ENCODE measurements at places on chromosomes 12 and 14. TPM values are rescaled to one million over a fixed set of nuclear protein-coding genes. Genes with fewer than 3 reads are reported as not detected.

ASIC1 gene
- 1.6 TPM for total RNA-seq

- H3K36me3 ChIP-seq = no peaks in the 10 kb centered on the region
- H3K4me1 ChIP-seq = no peaks in the 10 kb centered on the region
- DNase-seq = no peak
- no peak overlapping the region for H3K4me3 ChIP-seq
- no peaks in the 10 kb centered on the region for H3K27me3 ChIP-seq
- no peak overlapping the region for H3K27ac ChIP-seq
Observed at GRCh38 chr14:31319701-31320100, 100.6 kb downstream of the HEATR5A start.

DNA sequence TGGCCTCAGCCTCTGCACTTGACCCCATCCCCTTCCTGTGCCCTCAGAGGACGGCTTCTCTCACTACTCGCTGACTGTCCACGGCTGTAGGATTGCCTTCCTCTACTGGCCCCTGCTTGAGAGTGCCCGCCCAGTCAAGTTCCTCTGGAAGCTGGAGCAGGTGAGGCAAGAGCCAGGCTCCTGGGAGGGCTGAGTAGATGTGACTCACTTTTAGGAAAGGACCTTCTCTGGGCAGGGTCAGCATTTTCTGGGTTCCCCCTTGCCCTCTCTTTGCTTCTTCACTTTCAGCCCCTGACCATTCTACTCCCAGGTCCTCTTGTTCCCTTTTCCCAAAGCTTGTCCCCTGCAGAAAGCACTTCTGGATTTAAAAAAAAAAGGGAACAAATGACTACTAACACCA, 7.7 kb downstream of the CLSTN3 start:
- H3K27me3 ChIP-seq = no peaks in the 10 kb centered on the region
- no peaks in the 10 kb centered on the region for H3K4me1 ChIP-seq
- no peak for DNase-seq
- no peaks in the 10 kb centered on the region for H3K36me3 ChIP-seq
- H3K4me3 ChIP-seq = no peak overlapping the region
- H3K27ac ChIP-seq = no peak overlapping the region

DNA sequence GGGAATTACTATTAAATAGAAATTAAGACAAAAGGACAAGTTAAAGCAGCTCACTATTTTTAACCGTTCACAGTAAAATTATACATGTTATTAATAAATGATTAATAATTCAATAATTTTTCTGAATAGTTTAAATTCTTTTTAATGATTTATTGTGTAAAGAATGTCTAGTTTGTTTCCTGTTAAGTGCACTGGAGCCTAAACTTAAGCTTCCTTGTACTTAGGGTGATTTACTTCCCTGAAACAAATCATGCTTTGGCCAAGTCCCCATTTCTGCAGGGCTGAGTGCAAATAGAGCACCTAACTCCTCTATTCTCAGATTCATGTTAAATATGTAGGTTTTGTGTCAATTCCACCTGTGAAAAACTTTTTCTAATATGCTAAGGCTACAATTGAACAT, 188.9 kb upstream of the PDZRN4 start:
- DNase-seq = no peak
- H3K4me1 ChIP-seq = no peaks in the 10 kb centered on the region
- H3K27ac ChIP-seq = no peak overlapping the region

DPY19L2 gene
- 10.8 TPM for total RNA-seq

GRCh38 chr14:103444837-103445524, 59.8 kb downstream of the MARK3 start:
- no peak overlapping the region for H3K4me3 ChIP-seq
- no peaks in the 10 kb centered on the region for H3K27me3 ChIP-seq
- peaks cover 29% of the 10 kb centered on the region for H3K4me1 ChIP-seq
- H3K27ac ChIP-seq = peak overlapping the region; percentile 78
- 0 out of 2 replicates have a peak, but pooled peaks cover 2% of the 10 kb centered on the region for H3K36me3 ChIP-seq

- H3K27ac ChIP-seq = no peak overlapping the region
- H3K27me3 ChIP-seq = 0 out of 2 replicates have a peak, but pooled peaks cover 2% of the 10 kb centered on the region
- H3K4me3 ChIP-seq = no peak overlapping the region
- no peaks in the 10 kb centered on the region for H3K36me3 ChIP-seq
- H3K4me1 ChIP-seq = peaks cover 18% of the 10 kb centered on the region
- DNase-seq = peak; percentile 55
Observed at GRCh38 chr14:95817271-95817670, 59.4 kb upstream of the TUNAR start.

- H3K27me3 ChIP-seq = no peaks in the 10 kb centered on the region
- no peak overlapping the region for H3K27ac ChIP-seq
- peak; percentile 66 for DNase-seq
- no peak overlapping the region for H3K4me3 ChIP-seq
- H3K4me1 ChIP-seq = peaks cover 20% of the 10 kb centered on the region
- H3K36me3 ChIP-seq = no peaks in the 10 kb centered on the region
Observed at GRCh38 chr14:22163051-22163450, 426.0 kb downstream of the DAD1 start.

- no peak overlapping the region for H3K4me3 ChIP-seq
- no peaks in the 10 kb centered on the region for H3K27me3 ChIP-seq
- DNase-seq = no peak
- H3K36me3 ChIP-seq = no peaks in the 10 kb centered on the region
Observed at GRCh38 chr14:69094481-69094880, 58.4 kb downstream of the DCAF5 start.

GRCh38 chr12:91980389-91980821, 165.2 kb downstream of the BTG1 start:
- no peak overlapping the region for H3K27ac ChIP-seq
- H3K27me3 ChIP-seq = no peaks in the 10 kb centered on the region
- no peak for DNase-seq
- H3K4me3 ChIP-seq = no peak overlapping the region
- 0 out of 2 replicates have a peak, but pooled peaks cover 12% of the 10 kb centered on the region for H3K4me1 ChIP-seq
- no peaks in the 10 kb centered on the region for H3K36me3 ChIP-seq

DNA sequence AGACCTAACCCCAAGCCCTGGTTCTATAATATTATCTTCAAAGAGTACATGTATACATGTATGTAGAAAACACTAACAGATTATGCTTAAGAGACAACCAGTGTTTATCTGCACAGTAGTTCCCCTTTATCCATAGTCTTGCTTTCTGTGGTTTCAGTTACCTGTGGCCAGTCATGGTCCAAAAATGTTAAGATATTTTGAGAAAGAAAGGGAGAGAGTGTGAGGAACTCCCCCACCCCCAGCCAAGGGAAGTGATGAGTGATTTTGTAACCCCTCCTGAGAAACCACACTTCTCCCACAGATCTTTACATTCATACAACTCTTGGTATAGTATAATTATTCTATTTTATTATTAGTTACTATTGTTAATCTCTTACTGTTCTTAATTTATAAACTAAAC, 77.3 kb upstream of the CNTN1 start:
- H3K27ac ChIP-seq = no peak overlapping the region
- H3K4me1 ChIP-seq = no peaks in the 10 kb centered on the region
- DNase-seq = no peak
- no peaks in the 10 kb centered on the region for H3K36me3 ChIP-seq

KRT82 gene
- total RNA-seq = not detected

GRCh38 chr14:76862546-76863282, 36.5 kb downstream of the LRRC74A start:
- H3K36me3 ChIP-seq = no peaks in the 10 kb centered on the region
- H3K27ac ChIP-seq = no peak overlapping the region
- H3K4me1 ChIP-seq = peaks cover 15% of the 10 kb centered on the region
- no peak for DNase-seq
- H3K27me3 ChIP-seq = no peaks in the 10 kb centered on the region

DNA sequence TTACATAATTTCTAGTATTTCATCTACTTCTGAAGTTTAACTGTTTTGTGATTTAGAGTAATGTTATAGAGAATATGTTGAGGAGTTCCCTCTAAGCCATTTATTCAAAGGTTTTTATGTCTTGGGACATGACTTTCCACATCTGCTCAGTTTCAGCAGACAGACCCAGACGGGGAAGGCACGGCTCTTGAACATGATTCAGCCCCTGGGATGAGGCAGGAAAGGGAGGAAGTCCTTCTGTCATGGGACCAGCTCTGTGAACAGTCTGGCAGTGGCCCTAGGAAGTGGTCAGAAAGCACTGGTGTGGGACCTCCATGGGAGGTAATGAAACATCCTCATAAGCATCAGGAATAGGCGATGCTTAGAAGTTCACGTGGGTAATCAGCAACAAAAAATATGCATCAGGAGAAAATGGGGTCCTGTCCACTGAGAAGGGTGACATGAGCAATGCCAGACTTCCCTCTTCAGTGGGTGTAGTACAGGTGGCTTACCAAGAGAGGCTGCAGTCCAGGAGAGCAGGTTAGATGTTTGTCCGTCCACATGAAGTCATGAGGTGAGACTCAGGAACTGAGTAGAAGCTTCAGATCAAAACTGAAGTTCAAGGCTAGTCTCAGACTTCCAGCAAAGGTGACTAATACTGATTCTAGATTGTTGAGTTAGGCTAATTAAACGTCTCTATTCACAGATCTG, 248.5 kb downstream of the IPO8 start:
- no peak for DNase-seq
- H3K27me3 ChIP-seq = no peaks in the 10 kb centered on the region
- H3K4me3 ChIP-seq = no peak overlapping the region
- no peak overlapping the region for H3K27ac ChIP-seq
- no peaks in the 10 kb centered on the region for H3K36me3 ChIP-seq
- H3K4me1 ChIP-seq = no peaks in the 10 kb centered on the region

DNA sequence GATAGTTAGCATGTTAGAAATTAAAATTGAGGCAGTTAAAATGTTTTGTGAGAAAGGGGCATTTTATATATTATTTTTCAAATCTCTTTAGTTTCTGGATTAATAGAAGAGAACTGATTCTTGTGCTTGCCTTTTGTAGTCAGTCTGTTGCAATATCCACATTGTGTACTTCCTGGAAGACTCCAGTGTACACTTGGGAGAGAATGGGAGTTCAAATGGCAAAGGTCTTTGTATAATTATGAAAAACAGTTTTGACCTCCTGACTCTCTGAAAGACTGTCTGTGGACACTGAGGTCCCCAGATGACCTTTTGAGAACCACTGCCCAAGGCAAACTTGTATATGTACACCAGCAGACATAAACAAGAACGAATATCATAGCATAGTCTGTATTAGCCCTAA, 12.1 kb downstream of the E2F7 start:
- no peak overlapping the region for H3K4me3 ChIP-seq
- DNase-seq = no peak
- H3K27ac ChIP-seq = no peak overlapping the region

DNA sequence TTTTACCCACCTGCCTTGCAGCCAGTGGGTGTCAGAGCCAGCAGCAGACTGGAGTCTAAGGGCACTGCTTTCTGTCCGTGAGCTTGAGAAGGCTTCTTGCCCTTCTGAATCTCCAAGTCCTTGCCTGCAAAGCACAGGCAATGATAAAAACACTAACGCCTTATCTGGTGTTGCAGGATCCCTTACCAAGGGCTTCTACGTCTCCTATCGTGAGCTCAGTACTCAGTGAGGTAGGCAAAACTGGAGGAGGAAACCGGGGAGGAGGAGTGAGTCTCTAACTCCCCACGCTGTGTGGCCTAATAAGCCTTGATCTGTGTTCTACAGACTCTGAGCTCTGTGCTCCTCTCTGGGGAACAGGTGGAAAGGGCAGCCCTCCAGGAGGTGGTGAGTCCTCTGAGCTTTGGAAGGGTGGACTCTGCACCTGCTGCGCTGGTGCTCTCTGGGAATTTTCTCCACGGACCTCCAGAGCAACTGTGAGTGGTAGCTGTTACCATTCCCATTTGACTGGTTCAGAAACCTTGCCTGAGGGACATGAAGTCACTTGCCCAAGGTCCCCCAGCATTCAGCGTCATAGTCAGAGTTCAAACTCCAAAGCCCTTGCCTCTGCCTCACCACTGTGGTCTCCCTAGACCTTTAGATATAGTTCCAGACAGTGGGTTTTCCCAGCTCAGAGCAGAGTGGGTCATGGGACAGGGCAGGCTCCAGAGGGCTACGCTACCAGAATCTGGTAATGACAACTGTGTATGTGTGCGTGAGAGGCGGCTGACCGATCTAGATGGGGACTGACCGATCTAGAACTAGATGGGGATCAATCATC, 7.0 kb upstream of the MARK3 start:
- no peak for DNase-seq
- H3K27me3 ChIP-seq = no peaks in the 10 kb centered on the region
- H3K4me1 ChIP-seq = no peaks in the 10 kb centered on the region
- no peak overlapping the region for H3K27ac ChIP-seq
- no peak overlapping the region for H3K4me3 ChIP-seq

DNA sequence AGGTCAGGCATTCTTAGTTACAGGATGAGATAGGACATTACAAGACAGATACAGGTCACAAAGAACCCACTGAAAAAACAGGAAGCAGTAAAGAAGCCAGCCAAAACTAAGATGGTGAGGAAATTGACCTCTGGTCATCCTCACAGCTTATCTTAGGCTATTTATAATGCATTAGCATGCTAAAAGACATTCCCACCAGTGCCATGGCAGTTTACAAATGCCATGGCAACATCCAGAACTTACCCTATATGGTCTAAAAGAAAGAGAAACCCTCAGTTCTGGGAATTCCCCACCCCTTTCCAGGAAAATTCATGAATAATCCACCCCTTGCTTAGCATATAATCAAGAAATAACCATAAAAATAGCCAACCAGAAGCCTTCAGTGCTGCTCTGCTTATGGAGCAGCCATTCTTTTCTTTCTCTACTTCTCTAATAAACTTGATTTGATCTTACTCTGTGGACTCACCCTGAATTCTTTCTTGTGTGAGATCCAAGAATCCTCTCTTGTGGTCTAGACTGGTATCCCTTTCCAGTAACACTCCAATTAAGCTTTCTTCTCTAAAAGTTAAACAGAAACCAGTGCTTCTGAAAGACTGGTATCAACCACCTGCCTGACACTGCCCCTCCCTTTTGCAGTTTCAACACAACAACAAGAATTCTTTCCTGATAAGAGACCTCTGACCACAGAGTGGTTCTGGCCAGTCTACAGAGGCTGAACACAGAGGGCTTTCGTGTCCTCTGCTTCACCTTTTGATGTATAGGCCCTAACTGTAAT, 86.9 kb downstream of the BCAT1 start:
- 0 out of 2 replicates have a peak overlapping the region, but pooled peaks have one; percentile 33 for H3K27ac ChIP-seq
- no peak for DNase-seq
- H3K27me3 ChIP-seq = no peaks in the 10 kb centered on the region
- H3K4me1 ChIP-seq = peaks cover 9% of the 10 kb centered on the region
- peaks cover 34% of the 10 kb centered on the region for H3K36me3 ChIP-seq

CELA1 gene
- total RNA-seq = not detected

OAS2 gene
- not detected for total RNA-seq

ADAM21 gene
- total RNA-seq = not detected

All from GM23338 (cell line).